Daoy (cell line): ENCODE measurements at places on chromosomes 6 and 20.

DNA sequence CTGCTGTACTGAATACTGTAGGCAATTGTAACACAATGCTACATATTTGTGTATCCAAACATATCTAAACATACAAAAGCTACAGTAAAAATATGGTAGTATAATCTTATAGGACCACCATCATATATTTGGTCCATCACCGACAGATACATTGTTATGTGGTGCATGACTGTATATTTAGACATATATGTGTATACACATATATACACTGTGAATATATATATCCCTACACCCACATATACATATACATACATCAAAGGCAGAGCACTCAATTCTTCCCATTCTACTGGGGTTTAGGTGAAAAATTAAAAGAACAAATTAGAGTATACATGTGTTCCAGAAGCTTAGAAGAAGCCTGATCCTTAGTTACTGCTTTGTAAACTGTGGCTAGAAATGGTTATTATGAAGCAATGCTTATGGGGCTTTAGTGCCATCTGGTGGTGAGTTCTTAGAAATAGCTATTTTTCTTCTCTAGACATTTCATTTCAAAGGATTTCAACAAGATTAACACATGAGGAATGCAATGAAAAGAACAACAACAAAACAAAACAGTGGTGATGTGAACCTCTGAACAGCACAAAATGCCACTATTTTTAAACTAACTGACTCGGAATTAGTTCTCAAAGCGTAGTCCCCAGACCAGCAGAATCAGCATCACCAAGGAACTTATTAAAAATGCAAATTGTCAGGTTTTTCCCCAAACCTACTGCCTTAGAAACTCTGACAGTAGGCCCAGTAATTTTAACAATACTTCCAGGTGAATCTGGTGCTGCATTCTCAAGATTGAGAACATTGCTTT is 38.0 kb downstream of the PKHD1 start:
- DNase-seq = peak; percentile 32

- no peak for DNase-seq
These were observed 81.0 kb upstream of the ENPP5 start for GRCh38 chr6:46251583-46252339.

- no peak for DNase-seq
These were observed 228.3 kb downstream of the TTLL2 start for GRCh38 chr6:167552961-167553735.

GRCh38 chr6:169075915-169076654 is 177.6 kb downstream of the THBS2 start:
- DNase-seq = no peak

GRCh38 chr6:15365273-15365687 is 119.4 kb downstream of the JARID2 start:
- peak; percentile 80 for DNase-seq

DNA sequence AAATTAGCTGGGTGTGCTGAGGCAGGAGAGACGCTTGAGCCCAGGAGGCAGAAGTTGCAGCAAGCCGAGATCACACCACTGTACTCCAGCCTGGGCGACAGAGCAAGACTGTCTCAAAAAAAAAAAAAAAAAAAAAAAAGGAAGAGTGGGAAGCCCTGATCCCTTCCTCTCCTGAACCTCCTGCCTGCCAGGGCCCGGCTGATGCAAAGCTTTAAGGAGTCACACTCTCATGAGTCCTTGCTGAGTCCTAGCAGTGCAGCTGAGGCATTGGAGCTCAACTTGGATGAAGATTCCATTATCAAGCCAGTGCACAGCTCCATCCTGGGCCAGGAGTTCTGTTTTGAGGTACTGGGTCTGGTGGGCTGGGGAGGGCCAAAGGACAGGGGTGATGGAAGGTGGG is 15.1 kb downstream of the SYNGAP1 start:
- no peak for DNase-seq

DNA sequence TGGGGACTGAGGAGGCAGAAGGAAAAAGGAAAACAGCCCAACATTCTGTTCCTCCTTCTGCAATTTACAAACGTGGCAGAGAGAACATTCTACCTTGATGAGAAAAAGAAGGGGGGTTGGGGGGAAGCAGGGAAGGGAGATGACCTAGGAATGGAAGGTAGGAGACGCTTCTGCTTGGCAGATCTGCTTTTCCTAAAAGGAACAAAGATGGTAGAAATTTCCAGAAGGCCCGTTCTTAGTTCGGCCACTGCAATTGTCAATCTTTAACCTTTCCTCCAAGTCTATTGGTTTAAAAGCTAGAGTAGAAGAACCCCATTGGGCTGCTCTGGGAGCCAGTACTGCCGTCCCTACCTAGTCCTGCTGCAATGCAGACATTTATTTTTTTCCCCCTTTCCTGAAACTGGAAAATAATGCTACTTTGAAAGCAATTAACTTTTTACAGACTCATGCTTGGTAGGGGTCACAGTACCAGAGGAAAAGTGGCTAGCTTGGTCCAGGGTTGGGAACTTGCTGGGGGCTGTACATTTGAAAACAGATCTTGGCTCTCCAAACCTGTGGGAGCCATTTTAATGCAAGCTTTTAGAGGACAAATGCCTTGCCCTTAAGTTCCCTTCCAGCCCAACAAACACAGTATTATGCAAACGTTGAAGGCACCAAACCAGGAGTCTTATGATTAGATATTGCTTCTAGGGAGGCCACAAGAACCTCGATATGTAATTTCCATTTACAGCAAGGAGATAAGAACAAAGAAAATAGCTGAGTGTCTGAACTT is 2.6 kb downstream of the ZMYND8 start:
- DNase-seq = no peak

GRCh38 chr20:61295682-61296628 is 43.9 kb downstream of the CDH4 start:
- peak; percentile 52 for DNase-seq

DNA sequence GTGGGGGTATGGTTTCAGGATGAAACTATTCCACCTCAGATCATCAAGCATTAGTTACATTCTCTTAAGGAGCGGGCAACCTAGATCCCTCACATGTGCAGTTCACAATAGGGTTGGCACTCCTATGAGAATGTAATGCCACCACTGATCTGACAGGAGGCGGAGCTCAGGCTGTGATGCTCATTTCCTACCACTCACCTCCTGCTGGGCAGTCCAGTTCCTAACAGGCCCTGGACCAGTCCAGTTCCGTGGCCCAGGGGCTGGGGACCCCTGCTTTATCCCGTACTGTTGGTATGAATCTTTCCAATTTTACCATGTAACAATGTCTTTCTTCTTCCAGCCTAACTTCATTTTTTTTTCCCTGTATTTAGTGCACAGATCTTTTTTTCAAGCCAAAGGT is 94.9 kb downstream of the OGFRL1 start:
- no peak for DNase-seq

DNA sequence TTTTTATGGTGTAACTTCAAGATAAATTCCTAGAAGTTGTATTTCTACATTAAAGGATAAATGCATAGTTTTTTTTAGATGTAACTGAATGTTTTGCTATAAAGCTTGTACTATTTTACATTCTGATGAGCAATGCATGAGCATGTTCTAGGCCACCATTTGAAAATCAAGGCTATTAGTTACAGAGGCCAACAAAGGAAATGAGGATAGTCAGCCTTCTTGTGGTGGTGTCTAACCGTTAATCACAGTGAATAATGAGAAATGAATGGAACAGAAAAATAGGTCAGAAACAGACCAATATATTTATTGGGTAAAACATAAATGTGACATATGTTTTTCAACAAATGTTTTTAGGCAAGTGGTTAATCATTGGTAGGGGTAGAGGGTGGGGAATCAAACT is 37.6 kb upstream of the L3MBTL3 start:
- DNase-seq = no peak

- DNase-seq = no peak
These were observed 69.0 kb downstream of the AFG1L start for GRCh38 chr6:108363889-108364313.

- no peak for DNase-seq
These were observed 26.2 kb upstream of the CHRNA4 start for GRCh38 chr20:63387393-63387792.

GRCh38 chr6:99416892-99417767 is 8.0 kb downstream of the PNISR start:
- no peak for DNase-seq

DNA sequence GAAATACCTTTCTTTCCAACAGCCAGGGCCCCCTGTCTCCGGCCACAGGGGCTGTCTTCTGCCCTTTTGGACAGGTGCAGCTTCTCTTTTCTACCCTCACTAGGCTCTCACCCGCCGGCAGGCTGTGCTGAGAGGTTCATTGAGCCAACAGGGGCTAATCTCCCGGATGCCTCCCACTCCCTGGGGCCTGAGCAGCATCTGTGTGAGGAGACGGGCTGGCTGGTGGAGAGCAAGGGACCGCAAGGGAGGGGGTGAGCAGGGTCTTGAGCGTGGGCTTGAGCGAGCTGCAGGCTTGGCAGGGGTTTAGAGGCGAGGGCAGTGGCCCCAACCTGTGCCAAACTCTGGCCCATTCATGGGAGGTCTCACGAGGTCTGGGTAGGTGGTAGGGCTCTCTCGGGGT is 56.5 kb upstream of the CST7 start:
- no peak for DNase-seq

DNA sequence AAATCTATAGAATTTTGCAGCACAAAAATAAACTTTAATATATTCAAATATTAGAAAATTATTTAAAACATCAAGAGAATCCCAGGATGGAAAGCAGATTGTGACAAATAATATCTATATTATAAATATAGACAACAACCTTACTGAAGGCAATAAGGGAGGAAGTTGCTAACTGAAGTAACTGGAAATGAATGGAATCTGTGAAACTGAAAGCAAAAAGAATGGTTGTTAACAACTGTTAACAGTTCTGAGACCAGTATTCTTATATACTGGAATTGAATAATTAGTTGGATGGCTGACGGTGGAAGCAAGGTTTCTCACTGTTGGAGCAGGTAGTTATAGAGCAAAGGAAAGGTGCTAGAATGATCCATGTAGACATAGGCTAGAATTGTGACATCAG is 220.4 kb downstream of the PLCB1 start:
- no peak for DNase-seq

DNA sequence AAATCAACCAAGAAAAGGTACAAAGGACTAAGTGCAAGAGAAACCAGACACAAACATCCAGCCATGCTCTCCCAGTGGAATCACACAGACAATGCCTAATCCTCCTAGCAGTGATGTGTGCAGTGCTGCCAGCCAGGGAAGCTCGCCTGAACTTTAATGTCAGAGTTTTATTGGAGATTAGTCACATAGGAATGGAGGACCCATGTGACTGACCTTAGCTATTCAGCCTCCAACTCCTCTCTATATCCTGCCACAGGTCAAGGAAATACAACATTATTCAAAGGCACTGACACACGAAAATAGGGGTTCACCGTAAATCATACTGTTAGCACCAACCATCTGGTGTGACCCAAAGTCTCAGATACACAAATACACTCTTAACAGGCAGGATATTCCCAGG is 684.6 kb downstream of the DOK5 start:
- DNase-seq = peak; percentile 70

DNA sequence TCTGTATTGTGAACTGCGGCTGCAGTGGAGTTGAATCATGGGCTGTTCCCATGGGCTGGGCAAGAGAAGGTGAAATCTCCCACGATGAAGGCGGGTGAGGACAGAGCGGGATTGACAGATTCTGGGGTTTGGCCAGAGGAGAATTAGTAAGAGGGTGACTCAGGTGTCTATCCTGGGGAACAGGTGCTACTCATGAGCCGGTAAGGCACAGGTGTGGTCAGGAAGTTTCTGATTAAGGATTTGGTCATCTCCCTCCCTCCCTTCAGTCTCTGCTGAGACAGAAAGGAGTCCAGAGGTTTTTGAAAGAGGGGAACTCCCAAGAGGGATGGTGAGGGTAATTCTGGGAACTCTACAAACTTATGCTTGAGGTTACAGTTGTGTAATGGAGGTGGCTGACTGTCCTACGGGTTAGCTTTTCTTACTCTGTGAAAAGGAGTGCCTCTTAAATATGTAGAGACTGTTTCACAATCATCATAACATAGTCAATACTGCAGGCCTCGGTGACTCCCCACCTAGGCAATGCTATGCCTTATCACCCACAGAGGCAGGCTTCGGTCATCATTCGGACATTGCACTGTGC is 31.5 kb downstream of the SERPINB1 start:
- no peak for DNase-seq

DNA sequence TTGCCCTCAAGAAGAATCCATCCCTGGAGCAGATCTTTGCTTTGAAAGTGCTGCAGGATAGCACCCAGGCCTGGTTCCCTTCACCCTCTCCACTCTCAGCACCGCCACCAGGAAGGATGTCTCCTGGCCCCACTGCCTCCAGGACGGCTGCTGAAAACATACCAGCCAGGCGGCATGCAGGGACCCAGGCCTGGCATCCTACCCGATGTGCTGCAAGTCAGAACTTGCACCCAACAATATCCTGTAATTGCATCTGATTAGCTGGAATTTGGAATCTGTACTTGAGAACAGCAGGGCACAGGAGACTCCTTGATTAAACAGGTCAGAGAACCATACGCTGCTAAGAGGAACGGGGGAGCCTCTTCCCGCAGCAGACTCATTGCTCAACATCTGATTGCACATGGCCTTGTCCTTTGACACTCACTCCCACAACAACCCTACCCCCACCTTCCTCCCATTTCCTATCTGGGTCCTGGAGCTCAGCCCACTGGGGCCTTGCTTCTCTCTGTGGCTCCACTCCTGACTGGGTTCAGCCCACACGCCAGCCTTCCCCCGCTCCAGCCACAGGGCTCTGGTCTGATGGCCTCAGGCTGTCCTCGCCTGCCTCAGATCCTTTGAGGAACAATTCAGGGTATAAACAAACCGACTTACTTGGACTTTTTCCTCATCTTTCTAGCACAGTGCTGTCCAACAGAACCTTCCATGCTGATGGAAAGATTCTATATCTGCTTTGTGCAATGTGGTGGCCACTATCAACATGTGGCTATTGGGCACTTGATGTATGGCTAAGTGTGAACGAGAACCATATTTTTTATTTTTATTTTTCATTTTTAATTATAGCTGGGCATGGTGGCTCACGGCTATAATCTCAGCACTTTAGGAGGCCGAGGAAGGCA is 78.0 kb downstream of the FGD2 start:
- DNase-seq = no peak

- no peak for DNase-seq
These were observed 4.0 kb downstream of the SENP6 start for GRCh38 chr6:75605635-75606034.

DNA sequence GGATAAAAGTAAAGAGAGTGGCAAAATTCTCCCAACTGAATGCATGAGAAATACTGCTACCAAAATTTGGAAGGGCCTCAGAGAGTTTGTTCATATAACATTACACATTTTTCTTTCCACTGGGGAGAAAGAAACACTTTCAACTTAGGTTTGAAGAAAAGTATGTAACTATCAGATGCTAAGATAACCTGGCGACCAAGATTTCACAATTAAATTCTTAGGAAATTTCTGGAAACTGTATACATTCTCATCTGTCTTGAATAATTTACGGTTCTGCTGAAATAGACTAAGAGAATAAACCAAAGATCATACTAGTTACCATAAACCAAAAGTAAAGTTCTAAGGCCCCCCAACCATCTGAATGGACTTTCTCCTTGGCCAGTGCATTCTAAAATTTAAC is 413.0 kb upstream of the RUNX2 start:
- no peak for DNase-seq
